Activated CD8-positive, alpha-beta memory T cell treated with anti-CD3 and anti-CD28 coated beads for 24 hours (primary cell): ENCODE measurements at places on chromosomes 7 and 10.
A peak's percentile ranks its signal among the peaks of the same experiment; 100 is the strongest.

DNA sequence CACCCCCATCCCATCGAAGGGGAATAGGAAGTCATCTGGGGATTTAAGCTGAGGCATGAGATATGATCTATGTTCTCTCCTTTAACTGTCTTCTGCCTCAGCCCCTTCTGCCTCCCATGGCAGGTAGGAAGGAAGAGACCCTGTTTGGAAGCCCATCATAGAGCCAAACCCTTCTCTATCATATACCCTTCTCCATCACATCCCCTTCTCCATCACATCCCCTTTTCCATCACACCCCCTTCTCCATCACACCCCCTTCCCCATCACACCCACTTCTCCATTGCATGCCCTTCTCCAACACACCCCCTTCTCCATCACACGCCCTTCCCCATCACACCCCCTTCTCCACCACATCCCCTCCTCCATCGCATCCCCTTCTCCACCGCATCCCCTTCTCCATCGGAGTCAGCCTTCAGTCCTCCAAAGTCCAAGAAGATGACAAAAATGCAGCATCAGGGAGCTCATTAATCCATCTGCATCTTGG is 7.2 kb upstream of the SLIT1 start:
- DNase-seq = no peak

DNA sequence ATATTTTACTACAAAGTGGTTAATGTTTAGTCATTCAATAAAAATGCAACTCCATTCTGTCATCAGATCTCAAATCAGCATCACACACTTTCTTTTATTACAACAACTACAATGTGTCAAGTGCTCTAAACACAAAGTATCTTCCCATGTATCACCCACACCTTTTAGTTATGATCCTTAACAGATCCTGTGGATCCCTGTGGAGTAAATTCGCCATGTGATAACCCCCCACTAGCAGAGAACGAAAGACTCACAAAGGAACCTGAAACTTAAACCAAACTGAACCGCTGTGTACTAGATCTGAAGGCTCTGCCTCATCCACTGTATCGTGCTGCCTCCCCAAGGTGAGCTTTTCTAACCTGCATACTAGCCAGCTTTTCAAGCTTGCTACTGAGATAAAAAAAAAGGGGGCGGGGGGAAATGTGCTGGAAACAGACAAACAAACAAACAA is 1.7 kb downstream of the DPY19L1 start:
- DNase-seq = no peak

DNA sequence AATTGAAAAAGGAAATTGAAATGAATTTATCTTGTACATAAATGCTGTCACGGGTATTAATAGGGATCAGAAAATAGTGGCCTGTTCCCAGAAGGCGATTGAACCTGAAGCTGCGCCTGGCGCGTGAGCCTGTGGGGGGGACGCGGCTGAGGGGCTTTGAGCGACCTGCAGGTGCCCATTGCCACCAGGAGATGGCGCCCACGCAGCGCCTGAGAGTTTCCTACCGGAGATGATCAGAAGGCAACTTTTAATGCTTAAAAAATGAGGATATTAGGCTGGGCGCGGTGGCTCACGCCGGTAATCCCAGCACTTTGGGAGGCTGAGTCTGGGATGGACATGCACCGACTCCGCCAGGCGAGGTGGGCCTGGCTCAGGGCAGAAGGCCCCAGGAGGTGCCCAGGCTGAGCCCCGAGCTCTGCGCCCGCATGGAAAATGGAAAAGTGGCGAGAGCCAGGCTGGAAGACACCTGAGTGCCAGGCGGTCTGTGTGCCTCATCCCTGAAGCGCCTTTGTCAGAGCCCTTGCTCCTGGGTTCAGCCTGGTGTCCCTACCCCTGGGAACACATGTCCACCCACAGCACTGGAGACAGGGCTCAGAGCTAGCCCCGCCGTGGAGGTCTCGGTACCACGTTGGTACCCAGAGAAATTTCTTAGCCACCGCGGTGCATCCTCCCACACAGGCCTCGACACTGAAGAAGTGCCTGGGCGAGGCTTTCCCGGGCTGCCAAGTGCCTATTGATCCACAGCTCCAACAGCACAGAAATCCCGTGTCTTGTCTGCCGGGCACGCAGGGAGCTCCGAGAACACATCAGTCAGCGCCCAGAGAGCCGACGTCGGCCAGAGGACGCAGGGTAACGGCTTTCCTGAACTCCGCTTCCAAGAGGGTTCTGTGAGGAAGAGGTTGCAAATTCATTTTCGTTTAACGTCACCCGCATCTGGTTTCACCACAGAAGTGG is 117.4 kb downstream of the INPP5A start:
- peak; percentile 84 for DNase-seq

DNA sequence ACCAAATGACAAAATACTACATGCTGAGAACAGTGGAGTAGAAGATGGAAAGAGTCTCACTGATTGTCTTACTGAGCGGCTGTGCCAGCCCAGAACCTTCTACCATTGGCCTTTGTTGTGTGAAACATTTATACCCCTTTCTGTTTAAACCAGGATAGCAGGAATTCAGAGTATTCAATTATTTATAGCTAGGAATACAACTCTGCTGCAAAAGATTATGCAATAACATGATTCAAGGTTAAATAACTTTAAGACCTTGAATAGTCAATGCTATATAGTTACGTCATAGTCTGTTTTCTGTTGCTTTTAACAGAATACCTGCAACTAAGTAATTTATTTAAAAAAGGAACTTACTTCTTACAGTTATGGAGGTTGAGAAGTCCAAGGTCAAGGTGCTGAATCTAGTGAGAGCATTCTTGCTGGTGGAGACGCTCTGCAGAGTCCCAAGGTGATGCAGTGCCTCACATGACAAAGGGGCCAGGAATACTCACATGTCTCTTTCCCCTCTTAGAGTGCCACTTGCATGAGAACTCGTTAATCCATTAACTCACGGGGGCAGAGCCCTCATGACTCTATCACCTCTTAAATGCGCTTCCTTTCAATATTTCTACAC is 371.8 kb downstream of the MDFIC start:
- DNase-seq = no peak

DNA sequence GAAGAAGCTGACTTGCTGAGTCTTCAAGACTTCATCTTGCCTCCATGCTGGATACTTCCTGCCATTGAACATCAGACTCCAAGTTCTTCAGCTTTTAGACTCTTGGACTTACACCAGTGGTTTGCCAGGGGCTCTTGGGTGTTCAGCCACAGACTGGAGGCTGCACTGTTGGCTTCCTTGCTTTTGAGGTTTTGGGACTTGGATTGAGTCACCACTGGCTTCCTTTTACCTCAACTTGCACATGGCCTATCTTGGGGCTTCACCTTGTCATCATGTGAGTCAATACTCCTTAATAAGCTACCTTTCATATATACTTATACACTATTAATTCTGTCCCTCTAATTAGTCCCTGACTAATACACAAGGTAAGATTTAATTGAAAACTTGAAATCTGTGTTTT is 361.7 kb upstream of the SEMA3C start:
- DNase-seq = no peak

DNA sequence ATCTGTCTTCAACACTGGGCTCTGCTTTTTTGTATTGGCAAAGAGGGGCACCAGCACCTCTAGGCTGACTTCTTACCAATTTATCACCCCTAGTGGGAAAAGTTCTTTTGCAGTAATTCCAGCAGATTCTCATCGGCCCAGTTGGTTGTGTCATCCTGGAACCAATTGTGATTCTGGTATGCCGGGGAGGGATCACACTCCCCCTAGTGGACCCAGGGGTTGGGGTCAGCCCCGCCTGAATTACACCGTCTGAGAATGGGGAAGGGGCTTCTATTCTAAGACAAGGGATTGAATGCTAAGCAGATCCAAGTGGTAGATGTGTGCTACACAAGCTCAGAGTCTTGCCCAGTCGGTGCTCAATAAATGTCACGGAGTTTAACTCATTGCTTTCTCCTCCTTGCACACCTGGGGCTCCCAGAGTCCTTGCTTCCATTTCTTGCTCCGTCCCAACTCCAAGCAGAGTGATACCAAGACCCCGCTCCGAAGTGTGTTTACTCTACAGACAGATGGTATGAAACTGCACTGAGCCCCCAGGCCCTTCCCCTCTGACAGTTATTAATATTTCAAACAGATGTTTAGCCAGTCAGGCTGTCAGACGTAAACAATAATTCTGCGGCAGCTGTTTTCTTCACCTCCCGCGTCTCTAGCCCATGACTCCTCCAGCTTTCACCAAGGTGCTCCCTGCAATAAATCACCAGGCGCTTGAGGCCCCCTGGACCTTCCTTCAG is 71.9 kb downstream of the C10orf105 start:
- DNase-seq = no peak

DNA sequence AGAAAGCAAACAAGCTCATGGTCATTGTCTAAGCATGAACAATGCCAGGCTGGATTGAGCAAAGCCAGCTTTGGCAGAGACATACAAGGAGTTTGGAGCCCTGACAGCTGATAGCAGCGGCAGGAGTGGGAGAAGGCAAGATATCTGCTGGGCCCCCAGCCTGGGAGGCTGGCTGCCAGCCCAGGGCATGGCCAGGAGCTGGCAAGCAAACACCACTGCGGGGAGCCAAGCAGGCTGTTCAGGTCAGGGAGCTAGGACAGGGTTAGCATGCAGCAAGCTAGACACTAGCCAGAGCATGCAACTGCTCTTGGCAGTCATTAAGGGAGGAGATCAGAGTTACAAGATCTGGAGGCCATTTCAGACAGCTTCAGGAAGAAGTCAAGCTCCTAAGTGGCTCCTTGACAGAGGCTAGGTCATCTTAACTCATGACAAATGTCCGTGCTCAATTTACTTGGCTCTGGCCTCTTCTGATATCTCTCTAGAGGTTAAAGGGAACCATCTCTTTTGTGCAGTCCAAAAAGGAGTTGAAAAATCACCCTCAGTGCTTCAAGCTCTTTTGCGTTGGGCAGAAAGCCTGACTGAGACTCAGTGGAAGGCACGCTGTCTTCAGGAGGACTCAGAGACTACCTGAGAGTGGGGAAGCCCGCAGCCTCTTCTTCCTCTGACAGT is 436.8 kb upstream of the C7orf33 start:
- no peak for DNase-seq

DNA sequence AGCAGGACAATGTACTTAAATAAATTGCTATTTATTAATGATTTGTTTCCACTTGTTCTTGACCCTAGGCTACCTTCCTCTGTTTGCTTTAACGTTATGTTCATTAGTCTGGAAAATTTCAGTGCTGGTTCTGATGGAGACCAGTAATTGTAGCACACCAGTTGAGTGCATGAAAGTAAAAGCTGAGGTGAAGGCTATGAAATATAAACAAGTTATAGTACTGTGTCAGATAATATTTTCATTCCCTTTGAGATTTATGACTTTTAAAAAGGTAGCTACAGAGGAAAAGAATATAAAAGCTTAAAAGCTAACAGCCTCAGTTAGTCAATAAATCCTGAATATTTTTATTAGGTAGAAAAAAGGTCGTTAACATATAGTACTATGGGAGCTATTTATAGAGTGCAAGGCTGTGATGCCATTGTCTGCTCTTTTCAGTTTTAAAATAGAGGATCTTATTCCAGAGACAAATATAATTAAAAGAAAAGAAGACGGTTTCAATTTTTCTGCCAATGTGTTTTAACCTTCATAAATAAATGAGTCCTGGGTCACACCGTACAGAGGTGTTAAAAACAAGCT is 351.8 kb upstream of the ETV1 start:
- DNase-seq = no peak

DNA sequence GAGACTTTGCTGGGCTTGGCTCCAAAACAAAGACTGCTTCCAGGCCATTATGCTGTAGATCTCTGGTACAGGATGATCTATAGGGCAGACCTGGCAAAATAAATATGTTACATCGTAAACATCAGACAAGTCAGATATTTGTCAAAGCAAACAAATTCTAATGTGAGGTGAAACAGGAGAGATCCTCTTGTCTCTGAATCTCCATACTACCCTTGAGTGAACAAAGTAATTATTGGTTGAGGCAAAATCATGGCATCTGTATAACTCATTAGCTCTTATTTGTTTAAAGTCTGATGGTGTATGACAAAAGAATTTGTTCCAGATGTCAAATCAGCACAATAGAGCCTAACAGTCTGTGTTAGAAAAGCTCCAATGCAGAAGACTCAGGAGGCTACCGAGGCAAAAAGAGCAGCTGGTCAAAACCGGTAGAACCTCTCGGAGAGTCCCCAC is 1291.5 kb downstream of the TYW1 start:
- DNase-seq = no peak

GRCh38 chr7:66905278-66905677 is 15.7 kb upstream of the TMEM248 start:
- DNase-seq = no peak

DNA sequence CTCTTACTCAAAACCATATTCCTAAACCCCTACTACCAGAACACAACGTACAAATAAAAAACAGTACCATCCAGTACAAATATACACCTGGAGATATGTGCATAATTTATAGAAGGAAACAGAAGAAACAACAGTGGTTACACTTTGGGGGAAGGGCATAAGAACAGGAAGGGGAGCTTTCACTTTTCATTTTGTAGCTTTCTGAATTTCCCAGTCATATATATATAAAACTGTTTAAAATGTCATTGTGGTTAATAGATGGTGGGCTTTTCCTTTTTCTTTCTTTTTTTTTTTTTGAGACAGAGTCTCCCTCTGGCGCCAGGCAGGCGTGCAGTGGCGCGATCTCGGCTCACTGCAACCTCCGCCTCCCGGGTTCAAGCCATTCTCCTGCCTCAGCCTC is 47.2 kb downstream of the MALSU1 start:
- DNase-seq = no peak

DNA sequence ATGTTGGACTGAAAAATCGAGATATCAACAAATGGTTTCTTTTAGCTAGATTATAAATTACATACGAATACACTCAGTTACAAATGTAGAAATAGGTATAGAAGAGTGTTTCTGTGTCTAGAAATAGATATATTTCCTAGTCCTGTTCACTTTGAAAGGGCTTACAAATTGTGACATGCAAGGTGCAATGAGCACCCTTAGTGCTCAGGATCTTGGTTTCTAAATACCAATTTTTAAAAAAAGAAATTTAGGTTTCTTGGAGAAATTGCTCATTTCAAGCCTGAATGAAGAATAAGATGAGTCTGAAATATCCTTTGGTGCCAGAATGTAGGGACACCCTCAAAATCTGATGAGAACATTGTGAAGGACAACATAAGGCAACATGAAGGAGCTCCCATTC is 306.0 kb downstream of the CRPPA start:
- DNase-seq = no peak

DNA sequence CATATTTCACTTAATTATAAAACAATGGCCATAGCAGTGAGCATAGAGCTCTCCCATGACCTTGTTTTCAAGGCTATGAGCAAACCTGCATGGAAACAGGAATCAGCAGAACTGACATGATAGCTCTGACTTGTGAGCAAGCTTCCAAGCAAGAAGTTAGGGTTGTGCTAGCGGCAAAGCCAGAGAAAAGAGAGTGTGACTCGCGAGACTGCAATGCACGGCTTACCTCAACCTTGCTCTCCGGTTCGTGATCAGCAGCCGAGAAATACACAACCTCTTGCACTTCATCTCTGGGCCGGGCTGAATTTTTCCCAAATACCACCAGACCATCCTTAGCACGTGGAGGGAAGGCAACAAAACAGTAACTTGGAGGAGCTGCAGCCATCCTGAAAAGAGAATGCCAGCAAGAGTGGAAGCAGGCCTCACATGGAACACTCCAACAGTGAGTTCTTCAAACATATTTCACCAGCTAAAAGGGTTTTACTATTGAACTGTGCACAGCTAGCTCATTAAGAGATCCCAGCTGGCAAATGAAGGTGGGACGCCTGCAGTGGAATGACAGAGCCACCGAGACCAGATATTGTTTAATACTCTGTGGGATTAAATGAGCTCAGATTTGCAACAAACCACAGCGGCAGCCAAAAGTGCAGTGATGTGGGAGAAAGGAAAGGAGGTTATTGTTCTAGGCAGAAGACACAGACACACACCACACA is 20.8 kb downstream of the SCRN1 start:
- DNase-seq = no peak
